Activated CD4-positive, alpha-beta T cell treated with anti-CD3 and anti-CD28 coated beads, Interleukin-2, amount 50 U/mL, for 16 hours (primary cell): ENCODE measurements at places on chromosomes 7 and 10.
A peak's percentile ranks its signal among the peaks of the same experiment; 100 is the strongest.

DNA sequence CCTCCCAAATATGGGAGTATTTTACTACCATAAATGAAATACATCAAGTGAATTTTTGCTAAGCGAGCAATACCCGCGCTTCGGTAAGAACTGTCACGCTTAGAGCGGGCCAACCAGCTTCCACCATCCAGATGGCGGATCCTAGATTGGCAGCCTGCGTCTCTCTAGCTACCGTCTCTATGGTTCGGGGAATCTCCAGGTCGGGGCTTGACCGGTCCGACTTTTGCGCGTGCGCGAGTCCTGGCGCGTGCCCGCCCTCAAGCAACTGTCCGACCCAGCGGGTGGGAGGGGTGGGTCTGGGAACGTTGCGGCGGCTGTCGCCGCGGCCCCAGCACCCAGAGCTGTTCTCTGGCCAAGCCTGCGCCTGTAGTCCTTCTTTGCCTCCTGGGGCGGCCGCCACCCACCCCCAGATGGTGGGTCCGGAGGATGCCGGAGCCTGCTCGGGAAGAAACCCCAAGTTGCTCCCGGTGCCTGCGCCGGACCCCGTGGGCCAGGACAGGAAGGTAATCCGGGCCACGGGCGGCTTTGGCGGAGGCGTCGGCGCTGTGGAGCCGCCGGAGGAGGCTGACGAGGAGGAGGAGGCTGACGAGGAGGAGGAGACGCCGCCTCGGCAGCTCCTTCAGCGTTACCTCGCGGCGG, at the start of gene TBC1D12:
TSS of gene TBC1D12 (plus strand) at position 338 of the 639 bp plus-strand sequence. CDS start at position 411, 73 bp downstream.
- peak; percentile 66 for DNase-seq

DNA sequence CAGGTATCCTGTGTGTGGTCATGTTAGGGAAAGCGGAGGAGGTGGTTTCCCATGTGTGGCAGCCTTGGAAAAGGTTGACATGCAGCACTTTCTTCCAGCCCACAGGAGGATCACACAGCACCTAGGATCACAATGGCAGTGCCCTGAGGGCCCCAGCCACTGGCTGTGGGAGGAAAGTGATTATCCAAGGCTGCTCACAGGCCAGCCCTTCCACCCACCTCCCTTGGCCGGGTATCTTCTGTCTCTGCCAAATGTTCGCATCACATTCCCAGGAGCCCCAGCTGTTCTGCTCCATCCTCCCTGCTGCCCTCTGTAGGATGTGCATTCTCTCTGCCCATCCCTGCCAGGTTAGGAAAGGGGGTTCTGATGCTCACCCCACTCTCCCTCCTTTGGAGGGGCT, 2.5 kb upstream of the MLXIPL start:
- DNase-seq = no peak

DNA sequence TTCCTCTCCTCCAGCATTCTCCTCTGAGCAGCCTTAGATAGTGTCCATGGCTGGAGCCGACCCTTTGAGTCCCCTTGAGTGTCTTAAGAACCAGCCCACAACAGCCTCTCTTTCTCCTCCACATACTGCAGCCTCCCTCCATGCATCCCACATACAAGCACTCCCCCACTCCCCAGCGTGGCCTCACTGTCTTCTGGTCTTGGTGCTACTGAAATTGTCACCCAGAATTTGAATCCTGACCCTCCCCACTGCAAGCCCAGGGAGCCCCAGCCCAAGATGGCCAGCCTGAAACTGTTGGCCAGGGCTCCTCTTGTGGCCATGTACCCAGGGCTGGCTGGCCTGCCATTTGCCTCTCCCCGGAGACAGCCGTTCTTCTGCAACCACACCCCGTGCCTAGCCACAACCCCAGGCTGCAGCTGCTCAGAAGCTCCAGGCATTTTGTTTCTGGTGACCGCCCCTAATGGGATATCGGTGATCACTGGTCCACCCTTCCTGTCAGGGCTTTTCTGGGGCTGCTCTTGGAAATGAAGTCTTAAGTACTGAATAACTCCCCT, 18.8 kb upstream of the SH2D4B start:
- no peak for DNase-seq

GRCh38 chr10:43606323-43607198, at the start of gene ZNF485:
ZNF485 (plus strand) TSS chr10:43606438; CDS start chr10:43607051, 613 bp downstream.
- peak; percentile 58 for DNase-seq

DNA sequence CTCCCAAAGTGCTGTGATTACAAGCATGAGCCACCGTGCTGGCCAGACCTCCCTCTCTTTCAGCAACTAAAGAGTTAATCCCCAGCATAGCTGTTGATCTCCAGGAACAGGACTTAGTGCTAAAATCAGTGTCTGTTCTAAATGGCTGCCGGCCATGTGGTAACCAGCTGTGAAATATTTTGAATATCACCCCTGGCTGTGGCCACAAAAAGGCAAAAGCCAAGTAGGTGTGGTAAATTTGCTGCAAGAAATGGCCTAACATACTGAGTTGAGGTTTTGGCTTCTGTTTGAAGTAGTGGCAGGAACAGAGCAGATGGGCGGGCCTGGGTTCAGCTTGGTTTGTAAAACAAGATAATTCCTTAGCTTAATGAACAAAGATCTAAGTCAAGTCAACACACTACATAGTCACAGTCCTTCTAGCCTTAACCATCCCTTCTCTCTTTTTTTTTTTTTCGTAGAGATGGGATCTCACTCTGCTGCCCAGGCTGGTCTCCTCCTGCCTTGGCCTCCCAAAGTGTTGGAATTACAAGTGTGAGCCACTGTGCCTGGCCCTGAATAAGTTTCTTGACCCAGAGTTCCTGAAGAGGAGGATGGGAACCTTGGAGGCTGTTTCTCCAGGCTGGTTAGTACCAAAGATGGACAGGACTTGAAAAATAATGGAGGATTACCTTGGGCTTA, 22.7 kb upstream of the AGFG2 start:
- DNase-seq = peak; percentile 40

DNA sequence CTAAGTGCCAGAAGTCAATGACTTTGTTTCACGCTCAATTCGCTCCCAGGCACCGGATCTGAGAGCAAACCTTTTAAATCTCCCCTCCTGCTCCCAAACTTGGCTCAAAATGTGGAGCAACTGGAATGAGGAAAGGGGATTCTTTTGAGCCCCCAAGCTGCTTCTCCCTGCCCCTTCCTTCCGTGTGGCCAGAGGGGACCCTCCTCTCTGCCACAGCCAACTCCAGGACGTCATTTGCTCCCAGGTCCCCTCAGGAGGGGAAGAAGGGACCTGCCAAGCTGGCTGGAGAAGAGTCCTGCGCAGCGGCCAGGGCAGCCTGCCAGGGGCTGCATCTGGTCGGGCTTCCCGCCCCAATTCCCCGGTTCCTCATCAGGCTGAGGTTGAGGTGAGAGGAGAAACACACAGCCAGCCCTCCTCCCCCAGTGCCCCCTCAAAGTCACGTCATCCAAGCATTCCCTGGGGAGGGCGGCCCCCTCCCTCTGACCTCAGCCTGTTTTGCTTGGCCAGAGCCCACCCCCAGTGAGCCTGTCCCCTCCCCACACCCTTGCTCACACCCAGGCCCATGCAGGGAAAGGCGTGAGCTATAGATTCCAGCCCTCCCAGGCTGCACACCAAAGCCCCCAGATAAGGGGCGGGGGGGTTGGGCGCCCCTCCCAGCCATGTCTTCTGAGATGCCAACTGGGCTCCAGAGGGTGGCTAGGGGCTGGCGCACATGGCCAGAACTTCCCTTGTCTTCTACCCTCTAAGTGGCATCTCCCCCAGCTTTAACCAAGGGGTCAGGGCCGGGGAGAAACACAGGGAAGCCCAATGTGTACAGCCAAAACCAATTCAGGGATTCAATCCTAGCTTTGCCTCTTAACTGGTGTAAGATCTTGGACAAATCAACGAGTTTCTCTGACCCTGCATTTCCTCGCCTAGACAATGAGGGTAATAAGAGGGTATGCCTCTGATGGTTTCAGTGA, 35.0 kb downstream of the SH3PXD2A start:
- no peak for DNase-seq

- no peak for DNase-seq
Observed at GRCh38 chr10:31657434-31657872, 271.2 kb downstream of the ARHGAP12 start.

- no peak for DNase-seq
Observed at GRCh38 chr10:48839809-48840679, 99.6 kb downstream of the LRRC18 start.

DNA sequence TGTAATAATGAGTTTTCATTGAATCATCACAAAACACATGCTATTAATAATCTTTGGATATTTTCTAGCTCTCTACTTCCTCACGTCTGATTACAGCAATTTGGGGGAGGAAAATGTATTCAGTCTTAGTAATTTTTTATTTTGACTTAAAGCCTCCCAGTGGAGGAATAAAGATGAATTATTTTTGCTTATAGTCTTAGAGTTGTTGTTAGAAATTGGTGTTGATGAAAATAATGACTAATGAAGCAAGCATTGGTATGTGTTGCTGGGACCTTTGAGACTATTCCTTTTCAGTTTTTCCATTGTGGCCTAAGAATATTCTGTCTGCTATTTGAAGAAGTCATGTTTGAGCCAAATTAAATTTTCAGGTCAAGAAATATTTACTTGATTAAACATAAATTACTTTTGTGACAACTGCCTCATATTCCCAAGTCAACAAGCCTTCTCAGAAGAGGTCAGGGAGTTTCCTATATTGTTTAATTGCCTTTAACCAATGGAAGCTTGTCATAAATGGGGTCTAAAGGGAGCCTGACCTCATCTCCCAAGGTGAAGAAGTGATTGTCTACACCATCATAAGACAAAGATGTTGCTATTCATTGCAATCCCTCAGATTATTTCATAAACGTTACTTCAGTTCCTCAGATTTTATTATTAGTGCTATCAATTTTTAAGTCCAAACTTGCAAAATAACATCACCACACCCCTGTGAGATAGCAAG, 90.0 kb downstream of the ST7 start:
- DNase-seq = no peak

DNA sequence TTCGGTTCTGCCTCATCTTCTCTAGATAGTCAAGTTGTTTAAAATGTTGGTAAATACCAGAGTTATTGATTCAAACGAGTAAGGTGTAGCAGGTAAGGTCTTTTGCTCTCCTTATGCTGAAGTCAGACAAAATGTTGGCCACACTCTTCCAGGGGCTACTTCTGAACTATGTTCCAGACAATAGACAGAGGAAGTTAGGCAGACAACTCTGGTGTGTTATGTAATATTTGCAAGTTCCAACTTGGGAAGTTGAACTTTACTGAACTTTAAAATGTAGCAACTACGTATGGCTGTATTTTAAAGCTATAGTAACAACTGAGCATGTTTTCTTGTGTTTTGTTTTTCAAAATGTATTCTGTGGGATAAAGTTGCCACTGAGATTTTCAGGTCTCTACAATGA, 125.7 kb upstream of the NEBL start:
- DNase-seq = no peak

DNA sequence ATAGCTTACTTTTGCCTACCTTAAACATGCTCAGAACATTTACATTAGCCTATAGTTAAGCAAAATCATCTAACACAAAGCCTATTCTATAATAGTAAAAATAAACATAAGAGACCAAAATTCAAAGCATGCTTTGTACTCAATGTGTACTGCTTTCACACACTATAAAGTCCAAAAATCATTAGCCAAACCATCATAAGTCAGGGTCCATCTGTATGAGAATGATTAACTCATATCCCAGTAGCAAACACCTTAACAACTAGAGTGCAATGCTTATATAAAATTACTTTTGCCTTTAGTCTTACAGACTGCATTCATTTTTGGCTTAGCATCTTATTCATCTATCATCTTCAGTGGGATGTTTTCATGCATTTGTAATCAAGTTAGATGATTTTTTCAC, 49.4 kb upstream of the VWC2 start:
- no peak for DNase-seq

DNA sequence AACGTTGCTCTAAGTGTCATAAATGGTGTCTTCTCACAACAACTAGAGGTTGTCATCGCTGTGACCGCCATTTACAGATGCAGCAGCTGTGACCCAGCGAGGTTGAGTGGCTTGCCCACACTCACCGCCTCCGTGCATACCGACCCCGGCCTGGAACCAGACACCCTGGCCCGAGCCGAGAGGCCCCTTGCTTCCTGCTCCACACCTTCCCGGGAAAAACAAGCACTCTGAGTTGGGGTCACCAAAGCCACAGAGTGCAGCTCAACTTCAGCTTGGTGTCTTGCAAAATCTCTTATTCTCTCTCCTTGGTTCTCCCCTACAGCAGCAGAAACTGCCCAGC, 115.7 kb upstream of the PPP2R2D start:
- DNase-seq = no peak

DNA sequence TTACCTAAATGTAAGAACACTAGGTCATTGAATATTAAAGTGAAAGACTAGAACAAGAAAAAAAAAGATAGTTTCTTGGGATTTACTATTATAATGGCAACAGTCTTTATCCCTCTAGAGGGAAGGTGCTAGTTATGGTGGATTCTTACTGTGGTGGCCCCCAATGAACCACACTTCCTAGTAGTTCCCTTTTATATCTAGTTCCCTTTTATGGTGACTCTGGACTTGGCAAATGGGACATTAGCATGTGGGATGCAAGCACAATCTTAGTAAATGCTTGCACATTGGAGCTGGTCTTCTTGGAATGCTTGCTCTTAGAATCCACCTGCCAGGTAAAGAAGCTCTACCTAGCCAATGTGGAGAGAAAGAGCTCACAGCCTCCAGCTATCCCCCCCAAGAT, 430.2 kb downstream of the LRMDA start:
- DNase-seq = no peak

DNA sequence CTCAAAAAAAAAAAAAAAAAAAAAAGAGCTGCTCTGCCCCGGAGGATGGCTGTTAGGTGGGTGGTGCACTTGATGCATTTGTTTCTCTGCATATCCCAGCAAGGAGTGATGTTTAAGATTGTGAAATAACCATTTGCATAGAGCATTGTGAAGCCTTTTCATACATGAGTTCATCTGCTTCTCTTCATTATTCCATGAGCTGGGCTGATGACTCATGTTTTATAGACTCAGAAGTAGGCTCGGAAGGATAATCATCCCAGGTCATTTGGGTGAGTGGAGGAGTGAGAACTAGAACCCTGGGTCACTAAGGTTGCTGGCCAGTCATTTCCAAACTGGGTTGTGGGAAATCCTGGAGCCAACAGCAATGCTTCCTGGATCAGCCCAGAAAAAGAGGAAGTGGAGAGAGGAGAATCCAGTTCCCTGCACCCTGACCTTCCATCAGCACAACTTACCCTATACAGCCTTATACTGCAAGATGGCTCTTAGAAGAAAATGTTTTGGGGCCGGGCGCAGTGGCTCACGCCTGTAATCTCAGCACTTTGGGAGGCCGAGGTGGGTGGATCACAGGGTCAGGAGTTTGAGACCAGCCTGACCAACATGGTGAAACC, 45.3 kb downstream of the TACC2 start:
- no peak for DNase-seq

GRCh38 chr7:16647435-16647960, 1.5 kb downstream of the BZW2 start:
- DNase-seq = no peak

- DNase-seq = peak; percentile 30
Observed at GRCh38 chr10:133475821-133476640, 22.3 kb downstream of the SCART1 start.

DNA sequence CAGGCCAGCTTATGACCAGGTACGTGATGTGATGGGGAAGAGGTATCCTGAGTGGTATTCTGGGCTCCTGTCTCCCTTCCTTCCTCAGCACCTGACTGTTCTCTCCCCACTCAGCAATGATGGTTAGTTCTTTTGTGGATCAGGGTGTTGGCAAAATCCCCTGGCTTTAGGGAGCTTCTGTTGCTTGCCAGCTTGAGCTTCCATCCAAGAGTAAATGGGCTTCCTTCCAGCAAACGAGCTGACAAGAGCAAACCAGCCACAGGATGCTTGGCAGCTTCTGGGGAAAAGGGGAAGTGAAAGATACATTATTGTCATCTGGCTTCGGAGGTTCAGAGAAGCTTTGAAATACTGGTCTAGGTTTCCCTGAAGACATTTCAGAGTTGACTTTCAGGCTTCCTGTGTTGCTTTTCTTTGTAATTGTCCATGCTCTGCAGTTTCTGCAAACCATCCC, 5.2 kb downstream of the DUSP5 start:
- DNase-seq = peak; percentile 75

- DNase-seq = peak; percentile 85
Observed at GRCh38 chr10:8404721-8405120, 350.2 kb downstream of the GATA3 start.
